Activated CD4-positive, alpha-beta T cell treated with anti-CD3 and anti-CD28 coated beads, Interleukin-2, amount 10 ng/mL, durations not matched to agents 7 days and 5 days (primary cell): ENCODE measurements at places on chromosomes 13 and 19.

GRCh38 chr13:111409413-111409812 is 89.0 kb downstream of the TEX29 start:
- H3K36me3 ChIP-seq = no peaks in the 10 kb centered on the region
- H3K27ac ChIP-seq = no peak overlapping the region
- no peak for DNase-seq
- H3K27me3 ChIP-seq = peaks cover 28% of the 10 kb centered on the region
- no peaks in the 10 kb centered on the region for H3K4me1 ChIP-seq

GRCh38 chr13:79548902-79549301 is 67.9 kb downstream of the NDFIP2 start:
- H3K36me3 ChIP-seq = no peaks in the 10 kb centered on the region
- no peak for DNase-seq
- no peak overlapping the region for H3K27ac ChIP-seq
- no peak overlapping the region for H3K4me3 ChIP-seq

DNA sequence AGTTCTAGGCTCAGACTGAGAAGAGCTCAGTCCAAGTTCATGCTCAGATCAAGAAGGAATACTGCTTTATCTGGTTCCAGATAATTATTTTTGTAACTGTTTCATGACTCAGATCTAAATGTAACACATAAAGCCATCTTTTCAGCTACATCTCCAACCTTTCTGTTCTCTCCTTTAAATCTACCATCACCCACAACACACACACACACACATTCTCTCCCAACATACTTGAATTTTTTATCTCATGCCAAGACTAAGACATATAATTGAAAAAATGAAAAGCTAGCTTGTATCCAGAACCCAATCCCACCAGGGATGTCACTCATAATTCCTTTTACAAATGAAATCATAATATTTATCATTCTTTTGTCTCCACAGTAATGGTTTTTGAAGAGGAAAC is 7.6 kb downstream of the KATNAL1 start:
- no peaks in the 10 kb centered on the region for H3K27me3 ChIP-seq
- H3K27ac ChIP-seq = no peak overlapping the region
- no peak for DNase-seq
- H3K4me1 ChIP-seq = peaks cover 29% of the 10 kb centered on the region
- peaks cover 18% of the 10 kb centered on the region for H3K36me3 ChIP-seq

GRCh38 chr19:35033067-35034004 is 3.1 kb downstream of the SCN1B start:
- peaks cover 6% of the 10 kb centered on the region for H3K4me1 ChIP-seq
- no peak overlapping the region for H3K27ac ChIP-seq
- no peak overlapping the region for H3K4me3 ChIP-seq
- H3K27me3 ChIP-seq = peaks cover 35% of the 10 kb centered on the region

- no peaks in the 10 kb centered on the region for H3K36me3 ChIP-seq
- H3K4me1 ChIP-seq = no peaks in the 10 kb centered on the region
- no peak overlapping the region for H3K4me3 ChIP-seq
These were observed 915.7 kb upstream of the PCDH9 start for GRCh38 chr13:68145852-68146251.

DNA sequence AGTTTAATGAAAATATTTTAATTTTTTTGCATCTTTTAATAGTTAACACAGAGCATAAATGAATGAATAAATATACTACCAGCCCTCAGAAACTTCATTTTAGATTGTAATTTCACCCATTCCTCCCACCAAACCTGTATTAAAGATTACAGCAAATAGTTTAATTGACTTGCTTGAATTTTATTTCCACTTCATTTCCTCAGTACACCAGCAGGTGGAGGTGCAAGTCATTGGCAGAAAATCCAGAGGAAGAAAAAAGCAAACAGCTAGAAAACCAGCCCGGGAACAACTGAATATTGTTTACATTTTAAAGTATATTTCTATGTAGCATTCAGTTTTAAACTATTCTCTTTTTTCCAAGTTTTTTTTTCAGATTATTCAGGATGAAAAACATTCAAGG is 177.8 kb downstream of the OLFM4 start:
- no peaks in the 10 kb centered on the region for H3K4me1 ChIP-seq
- no peak for DNase-seq
- H3K27ac ChIP-seq = no peak overlapping the region
- H3K27me3 ChIP-seq = no peaks in the 10 kb centered on the region
- H3K4me3 ChIP-seq = no peak overlapping the region
- no peaks in the 10 kb centered on the region for H3K36me3 ChIP-seq

DNA sequence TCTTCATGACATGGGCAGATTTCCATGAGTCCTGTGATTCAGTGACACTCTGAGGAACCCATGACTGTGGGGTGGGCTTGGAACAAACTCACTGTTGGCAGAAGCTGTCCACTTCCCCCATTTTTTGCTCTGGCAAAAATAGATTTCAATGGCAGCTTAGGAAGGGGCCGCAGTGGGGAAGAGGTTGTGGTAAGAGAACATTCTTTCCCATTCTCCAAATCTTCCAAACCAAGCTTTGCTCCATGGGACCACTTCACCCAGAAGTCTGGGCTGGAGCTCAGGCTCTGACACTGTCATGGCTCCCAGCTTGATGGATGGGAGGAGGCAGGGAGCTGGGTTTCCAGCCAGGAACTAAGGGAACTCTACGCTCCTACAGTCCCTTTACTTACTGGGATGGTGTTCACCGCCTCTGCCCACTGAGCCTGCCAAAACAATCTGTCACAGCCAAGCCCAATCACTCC is 24.9 kb upstream of the MEDAG start:
- no peaks in the 10 kb centered on the region for H3K36me3 ChIP-seq
- H3K27ac ChIP-seq = no peak overlapping the region
- no peak for DNase-seq
- H3K27me3 ChIP-seq = peaks cover 21% of the 10 kb centered on the region
- H3K4me1 ChIP-seq = peaks cover 5% of the 10 kb centered on the region

- no peaks in the 10 kb centered on the region for H3K4me1 ChIP-seq
- no peak overlapping the region for H3K27ac ChIP-seq
- H3K27me3 ChIP-seq = no peaks in the 10 kb centered on the region
- H3K4me3 ChIP-seq = no peak overlapping the region
- DNase-seq = no peak
These were observed 28.9 kb downstream of the ARL11 start for GRCh38 chr13:49657241-49657641.

- no peak overlapping the region for H3K27ac ChIP-seq
- H3K27me3 ChIP-seq = no peaks in the 10 kb centered on the region
- H3K36me3 ChIP-seq = peaks cover 18% of the 10 kb centered on the region
These were observed 12.9 kb upstream of the CCDC169 start for GRCh38 chr13:36310417-36311108.

DNA sequence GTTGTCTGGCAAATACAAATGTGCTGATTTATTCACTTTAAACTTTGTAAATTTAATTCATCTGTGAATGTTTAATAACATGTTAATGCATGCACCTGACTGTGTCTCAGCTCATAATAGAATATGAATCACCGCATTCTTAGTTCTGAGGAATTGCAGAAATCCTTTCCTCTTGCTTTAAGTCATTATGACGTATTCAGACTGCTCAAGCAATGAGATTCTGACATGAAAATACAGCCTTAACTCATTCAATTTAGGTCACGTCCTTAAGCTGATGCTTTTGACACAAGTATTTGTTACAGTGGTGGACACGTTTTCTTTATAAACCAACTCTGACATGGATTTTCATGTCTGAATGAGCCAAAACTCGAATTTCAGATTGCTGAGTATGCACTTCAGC is 541.0 kb upstream of the KLF12 start:
- no peak overlapping the region for H3K27ac ChIP-seq
- H3K36me3 ChIP-seq = no peaks in the 10 kb centered on the region
- no peaks in the 10 kb centered on the region for H3K4me1 ChIP-seq
- no peaks in the 10 kb centered on the region for H3K27me3 ChIP-seq
- H3K4me3 ChIP-seq = no peak overlapping the region
- no peak for DNase-seq

DNA sequence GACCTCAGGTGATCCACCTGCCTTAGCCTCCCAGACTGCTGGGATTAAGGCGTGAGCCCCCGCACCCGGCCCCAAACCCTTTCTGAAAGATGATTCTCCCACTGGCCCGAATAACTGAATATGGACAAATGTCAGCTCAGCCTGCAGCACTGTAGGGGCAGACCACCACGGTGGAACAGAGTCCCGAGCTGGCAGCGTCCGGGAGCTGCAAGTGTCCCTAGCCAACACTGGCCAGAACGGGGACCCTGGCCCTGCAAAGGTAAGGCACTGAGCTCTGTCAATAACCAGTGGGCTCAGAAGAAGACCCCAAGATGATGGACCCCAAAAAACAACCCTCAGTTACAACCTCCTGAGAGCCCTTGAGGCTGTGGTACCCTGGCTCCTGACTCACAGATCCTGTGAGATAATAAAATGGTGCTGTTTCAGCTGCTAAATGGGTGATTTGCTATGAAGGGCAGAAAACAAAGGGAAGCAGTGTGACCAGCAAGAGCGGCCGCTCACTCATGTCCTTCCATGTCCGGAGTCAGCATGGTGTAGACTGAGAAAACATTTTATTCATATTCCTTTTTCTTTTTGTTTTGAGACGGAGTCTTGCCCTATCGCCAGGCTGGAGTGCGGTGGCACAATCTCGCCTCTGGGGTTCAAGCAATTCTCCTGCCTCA is 1.6 kb downstream of the LSM7 start:
- H3K27ac ChIP-seq = peak overlapping the region; percentile 99
- no peak for DNase-seq
- H3K36me3 ChIP-seq = peaks cover 26% of the 10 kb centered on the region
- H3K27me3 ChIP-seq = no peaks in the 10 kb centered on the region

DNA sequence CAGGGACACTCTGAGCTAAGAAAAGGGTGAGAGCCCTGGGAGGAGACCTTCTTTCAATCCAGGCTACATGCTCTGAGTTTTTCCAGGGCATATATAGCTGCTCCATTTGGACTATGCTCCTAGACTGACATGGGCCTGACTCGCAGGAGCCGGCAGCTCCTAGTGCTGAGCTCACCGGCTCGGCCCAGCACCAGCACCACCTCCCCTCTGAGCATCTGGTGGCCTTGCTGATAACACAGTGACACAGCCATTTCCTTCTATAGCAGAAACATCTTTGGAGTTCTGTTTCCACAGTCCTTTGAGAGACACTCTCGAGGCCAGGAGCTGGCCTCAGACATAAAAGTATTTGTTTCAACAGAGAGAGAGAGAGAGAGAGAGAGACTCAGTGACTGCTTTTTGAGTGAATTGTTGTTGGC is 184.9 kb downstream of the TM9SF2 start:
- H3K36me3 ChIP-seq = no peaks in the 10 kb centered on the region
- no peak overlapping the region for H3K4me3 ChIP-seq
- no peaks in the 10 kb centered on the region for H3K27me3 ChIP-seq
- no peaks in the 10 kb centered on the region for H3K4me1 ChIP-seq
- no peak overlapping the region for H3K27ac ChIP-seq
- DNase-seq = no peak

DNA sequence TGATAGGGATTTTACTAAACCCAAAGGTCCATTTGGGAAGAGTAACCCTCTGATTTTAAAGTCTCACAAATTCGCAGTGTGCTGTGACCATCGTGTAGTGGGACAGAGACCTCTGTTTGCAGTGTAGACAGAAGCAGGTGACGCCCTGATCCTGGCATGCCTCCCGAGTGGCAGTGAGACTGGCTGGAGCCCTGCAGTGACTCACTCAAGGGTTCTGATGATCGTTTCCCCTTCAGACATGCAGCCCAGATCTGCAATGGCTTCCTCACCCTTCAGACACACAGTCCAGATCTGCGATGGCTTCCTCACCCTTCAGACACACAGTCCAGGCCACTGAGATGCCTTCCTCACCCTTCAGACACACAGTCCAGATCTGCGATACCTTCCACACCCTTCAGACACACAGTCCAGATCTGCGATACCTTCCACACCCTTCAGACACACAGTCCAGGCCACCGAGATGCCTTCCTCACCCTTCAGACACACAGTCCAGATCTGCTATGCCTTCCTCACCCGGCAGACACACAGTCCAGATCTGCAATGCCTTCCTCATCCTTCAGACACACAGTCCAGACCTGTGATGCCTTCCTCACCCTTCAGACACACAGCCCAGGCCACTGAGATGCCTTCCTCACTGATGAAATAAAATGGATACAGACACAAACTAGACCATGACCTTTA is 125.2 kb downstream of the ATP11A start:
- no peak overlapping the region for H3K4me3 ChIP-seq
- no peak overlapping the region for H3K27ac ChIP-seq
- no peaks in the 10 kb centered on the region for H3K27me3 ChIP-seq
- no peaks in the 10 kb centered on the region for H3K4me1 ChIP-seq

- H3K27ac ChIP-seq = no peak overlapping the region
- no peaks in the 10 kb centered on the region for H3K36me3 ChIP-seq
- H3K4me3 ChIP-seq = no peak overlapping the region
- peaks cover 8% of the 10 kb centered on the region for H3K27me3 ChIP-seq
- no peak for DNase-seq
- H3K4me1 ChIP-seq = no peaks in the 10 kb centered on the region
These were observed 5.9 kb downstream of the KLC3 start for GRCh38 chr19:45346449-45346848.

DNA sequence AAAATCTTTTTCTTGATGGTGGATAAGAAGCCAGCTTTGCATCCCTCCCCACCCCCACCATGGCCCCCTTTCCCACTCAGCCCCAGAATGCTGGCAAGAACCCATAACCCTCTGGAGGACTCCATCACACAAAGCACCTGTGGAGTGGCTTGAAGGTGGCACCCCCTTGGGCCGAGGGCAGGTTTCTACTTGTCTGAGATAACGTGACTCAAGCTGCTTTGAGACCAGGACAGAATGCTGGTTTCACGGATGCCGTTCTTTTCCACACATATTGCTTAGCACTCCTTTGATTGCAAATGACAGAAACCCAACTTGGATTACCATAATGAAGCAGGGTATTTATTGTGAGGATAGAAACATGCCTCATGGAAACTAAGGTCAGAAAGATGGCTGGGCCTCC is 82.2 kb downstream of the LACC1 start:
- H3K4me3 ChIP-seq = no peak overlapping the region
- peaks cover 3% of the 10 kb centered on the region for H3K27me3 ChIP-seq
- no peak overlapping the region for H3K27ac ChIP-seq
- no peaks in the 10 kb centered on the region for H3K4me1 ChIP-seq

DNA sequence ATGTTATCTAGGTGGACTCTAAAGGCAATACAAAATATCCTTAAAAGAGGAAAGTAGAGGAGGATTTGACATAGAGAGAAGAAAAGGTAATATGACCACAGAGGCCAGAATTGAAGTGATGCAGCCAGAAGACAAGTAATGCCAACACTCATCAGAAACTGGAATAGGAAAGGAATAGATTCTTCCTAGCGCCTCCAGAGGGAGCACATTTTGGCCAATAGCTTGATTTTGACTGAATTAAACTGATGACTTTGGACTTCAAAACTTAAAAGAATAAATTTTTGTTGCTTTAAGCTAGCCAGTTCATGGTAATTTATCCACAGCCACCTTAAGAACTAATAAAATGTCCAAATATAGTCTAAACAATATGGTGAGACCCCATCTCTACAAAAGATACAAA is 1921.9 kb downstream of the OLFM4 start:
- H3K4me1 ChIP-seq = no peaks in the 10 kb centered on the region
- no peak overlapping the region for H3K4me3 ChIP-seq
- H3K36me3 ChIP-seq = no peaks in the 10 kb centered on the region
- H3K27me3 ChIP-seq = no peaks in the 10 kb centered on the region
- DNase-seq = no peak
- no peak overlapping the region for H3K27ac ChIP-seq
